ENCODE measurements at places on chromosomes 13 and 19.
A peak's percentile ranks its signal among the peaks of the same experiment; 100 is the strongest.

- DNase-seq: peak; percentile 39
These were observed 13.9 kb upstream of the CACNG6 start for GRCh38 chr19:53977429-53977990.

DNA sequence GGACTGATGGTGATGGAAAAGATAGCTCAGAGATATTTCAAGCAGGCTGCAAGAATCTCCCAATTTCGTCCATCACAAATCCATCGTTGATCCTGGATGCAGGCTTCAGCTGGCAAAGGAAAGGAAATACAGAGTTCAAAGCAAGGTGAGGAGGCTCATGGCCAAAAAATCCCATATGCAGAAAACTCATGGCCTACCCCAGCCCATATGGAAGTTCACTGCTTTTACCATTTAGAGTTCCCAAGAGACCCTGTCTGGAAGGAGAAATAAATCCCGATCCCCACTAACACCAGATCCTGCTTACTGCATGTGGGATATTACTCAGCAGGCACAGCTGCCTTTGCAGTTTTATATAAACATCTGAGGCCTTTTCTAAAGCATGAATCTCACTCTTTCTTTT, 412.9 kb upstream of the SPRY2 start:
- DNase-seq: no peak

DNA sequence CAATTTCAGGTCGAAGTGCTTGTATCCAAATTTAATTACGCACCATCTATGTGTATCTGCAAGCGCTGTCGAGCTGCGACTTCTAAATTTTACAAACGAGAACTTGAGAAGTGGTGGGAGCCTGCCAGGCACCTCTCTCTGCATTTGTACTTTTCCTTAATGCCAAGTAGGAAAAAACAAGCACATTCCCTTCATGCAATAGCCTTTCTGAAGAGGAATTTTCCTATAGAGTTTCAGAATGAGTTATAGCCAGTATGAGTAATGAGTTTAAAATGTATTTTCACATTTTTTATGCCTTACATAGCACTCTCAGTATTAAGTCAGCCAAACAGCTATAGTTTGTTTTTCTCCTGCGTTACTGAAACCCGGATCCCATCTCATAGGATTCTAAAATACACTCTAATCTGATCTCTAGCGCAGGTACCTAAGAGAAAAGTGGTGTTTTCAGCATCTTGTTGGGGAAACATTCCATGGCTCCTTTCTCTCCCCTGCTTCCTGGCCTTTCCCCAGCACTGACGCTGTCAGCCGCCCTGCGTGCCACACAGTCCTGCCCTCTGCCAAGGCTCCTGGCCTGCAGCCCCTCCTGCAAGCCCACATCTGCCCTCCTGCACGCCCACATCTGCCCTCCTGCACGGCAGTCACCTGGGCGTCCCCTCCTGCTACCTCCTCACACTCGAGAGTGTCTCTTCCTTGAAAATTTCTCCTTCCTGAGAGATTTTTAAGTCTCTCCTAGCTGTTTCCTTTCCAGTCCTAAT, 526.9 kb downstream of the MYO16 start:
- DNase-seq: no peak

- no peak for DNase-seq
These were observed 243.5 kb downstream of the RGCC start for GRCh38 chr13:41700790-41701310.

GRCh38 chr19:3626473-3627350, at the start of gene CACTIN:
Gene CACTIN (minus strand): TSS chr19:3626790. CDS start chr19:3626762, 28 bp downstream.
- DNase-seq: peak; percentile 96

DNA sequence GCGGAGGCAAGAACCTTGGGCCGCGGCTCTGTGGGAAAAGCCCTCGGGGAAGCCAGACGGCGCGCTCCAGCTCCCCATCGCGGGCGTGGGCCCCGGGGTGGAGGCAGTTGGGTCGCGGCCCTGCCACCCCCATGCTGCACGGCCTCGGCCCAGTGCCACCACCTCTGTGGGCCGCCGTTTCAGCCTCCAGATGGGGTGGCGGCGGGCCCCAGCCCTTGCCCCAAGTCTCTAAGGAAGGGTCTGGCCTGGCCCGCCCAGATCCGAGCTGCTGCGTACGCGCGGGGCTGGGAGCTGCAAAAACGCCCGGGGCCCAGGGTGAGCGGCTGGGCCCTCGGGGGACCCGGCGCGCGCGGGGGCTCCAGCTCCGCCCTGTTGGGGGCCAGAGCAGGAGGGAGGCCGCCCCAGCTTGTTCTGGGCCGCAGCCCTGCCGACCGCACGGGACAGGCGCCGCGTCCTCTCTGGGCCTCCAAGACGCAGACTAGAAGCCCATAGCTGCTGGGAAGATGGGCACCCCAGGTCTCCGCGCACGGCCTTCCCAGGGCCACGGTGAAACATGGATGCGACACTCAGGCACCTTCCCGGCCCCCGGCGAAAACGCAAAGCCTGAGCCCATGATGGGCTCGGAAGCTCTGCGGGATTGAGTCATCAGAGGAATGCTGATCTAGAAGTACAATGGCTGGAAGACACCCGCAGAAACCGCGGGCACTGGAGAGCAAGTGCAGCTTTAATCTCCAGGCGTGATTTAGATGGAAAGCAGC, 110.1 kb downstream of the KCTD15 start:
- no peak for DNase-seq

DNA sequence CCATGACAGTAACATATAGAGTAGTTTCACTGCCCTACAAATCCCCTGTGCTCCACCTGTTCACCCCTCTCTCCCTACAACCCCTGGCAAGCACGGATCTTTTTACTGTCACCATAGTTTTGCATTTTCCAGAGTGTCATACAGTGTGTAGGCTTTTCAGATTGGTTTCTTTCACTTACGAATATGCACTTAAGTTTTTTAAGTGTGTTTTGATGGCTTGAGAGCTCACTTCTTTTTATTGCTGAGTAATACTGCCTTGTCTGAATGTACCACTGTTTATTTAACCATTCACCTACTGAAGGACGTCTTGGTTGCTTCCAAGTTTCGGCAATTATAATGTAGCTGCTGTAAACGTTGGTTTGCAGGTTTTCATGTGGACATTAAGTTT, 175.1 kb downstream of the ITGBL1 start:
- DNase-seq: no peak

- no peak for DNase-seq
These were observed 172.7 kb upstream of the MAB21L1 start for GRCh38 chr13:35649162-35649561.

Data from stimulated activated naive CD4-positive, alpha-beta T cell (primary cell).